ENCODE measurements at places on chromosomes 12 and 14.

GRCh38 chr14:31425905-31426304 is 5.6 kb upstream of the HEATR5A start:
- DNase-seq, result no peak

- no peak for DNase-seq
Observed at GRCh38 chr12:59046763-59047534, 126.6 kb upstream of the LRIG3 start.

- DNase-seq, result peak; percentile 51
Observed at GRCh38 chr12:93913845-93914244, 234.5 kb upstream of the PLXNC1 start.

- no peak for DNase-seq
Observed at GRCh38 chr12:88833641-88834116, 253.4 kb upstream of the KITLG start.

DNA sequence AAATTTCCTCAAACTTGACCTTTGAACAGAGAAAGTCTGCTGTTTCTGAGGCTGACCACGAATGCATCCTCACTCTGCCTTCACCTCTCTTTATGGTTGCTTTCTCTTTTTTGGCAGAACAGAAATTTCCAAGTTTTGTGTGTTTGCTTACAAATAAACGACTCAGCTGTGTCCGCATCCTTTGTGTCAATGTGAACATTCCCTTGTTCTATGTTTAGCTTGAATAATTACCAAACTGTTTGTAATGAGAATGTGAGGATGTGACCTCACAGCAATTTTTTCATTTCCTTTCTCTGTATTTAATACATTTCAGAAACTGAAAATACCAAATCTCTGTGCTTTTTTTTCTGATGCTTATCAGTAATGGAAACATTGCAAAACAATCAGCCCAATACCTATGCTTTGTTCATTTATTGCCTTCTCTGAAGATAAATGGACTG is 410.9 kb downstream of the EGLN3 start:
- no peak for DNase-seq

DNA sequence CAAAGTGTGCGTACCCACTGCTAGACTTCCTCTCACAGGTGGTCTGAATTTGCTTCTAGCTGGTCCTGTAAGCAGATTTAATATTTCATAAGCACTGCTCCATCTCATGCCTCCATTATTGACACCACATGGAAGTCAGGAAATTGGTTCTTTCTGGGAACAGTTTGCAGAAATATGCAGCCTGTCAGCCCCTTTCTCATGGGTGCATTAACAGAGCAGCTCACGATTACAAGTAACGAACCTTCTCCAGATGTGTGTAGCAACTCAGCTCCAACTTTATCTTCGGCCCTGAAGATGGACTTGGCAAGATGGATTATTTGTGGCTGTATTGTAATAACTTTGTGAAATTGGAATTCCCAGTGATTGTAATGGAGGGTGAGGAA is 214.5 kb upstream of the DDHD1 start:
- no peak for DNase-seq
